ENCODE measurements at places on chromosomes 11 and 22.

GRCh38 chr11:9840460-9841004, 176.7 kb downstream of the SWAP70 start:
- no peak for DNase-seq

DNA sequence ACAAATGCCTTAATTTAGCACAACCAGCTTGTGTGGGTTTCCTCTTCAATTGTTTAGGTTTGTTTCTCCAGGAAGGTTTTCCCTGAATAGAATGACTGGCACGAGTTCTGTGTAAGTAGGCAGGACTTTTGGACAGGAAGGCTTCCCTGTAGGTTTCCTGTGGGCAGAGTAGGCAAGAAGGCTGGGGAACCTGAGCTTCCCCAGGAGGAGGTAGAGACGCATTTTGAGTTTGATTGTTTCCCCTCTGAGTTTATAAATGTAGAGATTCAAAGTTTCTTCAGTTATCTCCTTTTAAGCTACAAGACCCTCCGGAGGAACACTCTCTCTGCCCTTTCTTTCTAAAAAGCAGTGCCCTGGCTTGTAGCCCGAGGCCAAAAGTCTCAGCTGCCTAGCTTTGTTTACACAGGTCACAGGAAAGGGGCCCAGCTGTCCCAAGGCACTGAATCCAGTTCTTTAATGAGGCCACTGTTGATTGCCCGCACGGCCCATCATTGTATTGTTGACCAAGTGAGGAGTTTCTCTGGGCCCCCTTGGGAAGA, 66.6 kb upstream of the RDX start:
- no peak for DNase-seq

- DNase-seq: no peak
Observed at GRCh38 chr11:56375324-56375723, at the start of gene OR8U1. Gene OR8U1 (plus strand): TSS chr11:56375624. CDS start chr11:56375624, 0 bp downstream.

DNA sequence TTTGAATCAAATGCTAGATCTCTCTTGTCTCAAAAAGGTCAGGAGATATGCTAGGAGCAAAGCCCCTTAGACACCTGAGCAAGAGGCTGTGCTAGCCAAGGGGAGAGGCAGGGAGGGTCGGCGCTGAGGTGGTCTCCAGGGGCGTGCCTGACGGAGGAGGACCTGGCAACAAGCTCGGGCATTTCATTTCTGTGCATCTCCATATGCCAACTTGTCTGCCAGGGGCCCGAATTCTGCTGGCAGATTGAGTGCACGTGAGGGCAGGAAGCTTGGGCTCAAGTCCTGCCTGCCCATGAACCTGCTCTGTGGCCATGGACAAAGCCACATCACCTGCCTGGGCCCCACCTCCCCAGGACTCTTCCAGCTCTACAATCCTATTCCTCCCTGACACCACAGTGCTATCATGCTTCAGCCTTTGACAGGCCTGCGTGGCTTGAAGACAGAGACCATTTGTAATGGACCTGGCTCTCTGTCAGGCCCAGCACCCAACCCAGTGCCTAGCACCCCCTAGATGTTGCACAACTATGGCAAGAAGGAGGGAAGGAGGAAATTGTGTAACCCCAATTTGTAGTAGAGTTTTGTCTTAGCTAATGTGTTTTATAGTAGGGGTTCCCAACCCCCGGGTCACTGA, 16.3 kb upstream of the VSIG10L2 start:
- DNase-seq: no peak

DNA sequence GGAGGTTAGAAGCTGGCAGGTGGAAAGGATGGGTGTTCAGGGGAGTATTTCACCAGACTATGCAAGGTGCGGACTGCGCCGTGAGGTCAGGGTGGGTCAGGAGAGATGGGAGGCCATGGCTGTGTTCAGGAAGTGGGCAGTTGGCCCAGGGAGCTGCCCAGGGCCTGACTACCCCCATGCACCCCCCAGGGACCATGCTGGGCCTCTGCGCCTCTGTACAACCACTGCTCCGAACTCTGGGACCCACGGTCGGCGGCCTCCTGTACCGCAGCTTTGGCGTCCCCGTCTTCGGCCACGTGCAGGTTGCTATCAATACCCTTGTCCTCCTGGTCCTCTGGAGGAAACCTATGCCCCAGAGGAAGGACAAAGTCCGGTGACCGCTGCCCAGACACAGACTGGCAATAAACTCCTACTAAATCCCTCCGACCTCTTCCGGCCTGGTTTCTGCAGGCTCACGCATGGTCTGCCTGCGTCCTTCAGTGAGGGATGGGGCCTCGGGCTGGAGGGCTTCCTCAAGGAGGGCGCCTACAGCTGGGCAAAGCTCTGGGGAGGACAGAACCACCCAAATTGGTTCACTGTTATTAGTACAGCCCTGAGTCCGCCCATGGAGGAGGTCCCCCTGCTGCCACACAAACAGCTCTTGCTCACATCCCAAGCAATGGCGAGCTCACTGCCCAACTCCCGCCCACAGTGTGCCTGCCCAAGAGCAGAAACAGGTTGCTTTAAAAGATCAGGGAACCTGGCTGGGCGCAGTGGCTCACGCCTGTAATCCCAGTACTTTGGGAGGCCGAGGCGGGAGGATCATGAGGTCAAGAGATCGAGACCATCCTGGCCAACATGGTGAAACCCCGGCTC, 4.2 kb downstream of the PHLDA2 start:
- no peak for DNase-seq

DNA sequence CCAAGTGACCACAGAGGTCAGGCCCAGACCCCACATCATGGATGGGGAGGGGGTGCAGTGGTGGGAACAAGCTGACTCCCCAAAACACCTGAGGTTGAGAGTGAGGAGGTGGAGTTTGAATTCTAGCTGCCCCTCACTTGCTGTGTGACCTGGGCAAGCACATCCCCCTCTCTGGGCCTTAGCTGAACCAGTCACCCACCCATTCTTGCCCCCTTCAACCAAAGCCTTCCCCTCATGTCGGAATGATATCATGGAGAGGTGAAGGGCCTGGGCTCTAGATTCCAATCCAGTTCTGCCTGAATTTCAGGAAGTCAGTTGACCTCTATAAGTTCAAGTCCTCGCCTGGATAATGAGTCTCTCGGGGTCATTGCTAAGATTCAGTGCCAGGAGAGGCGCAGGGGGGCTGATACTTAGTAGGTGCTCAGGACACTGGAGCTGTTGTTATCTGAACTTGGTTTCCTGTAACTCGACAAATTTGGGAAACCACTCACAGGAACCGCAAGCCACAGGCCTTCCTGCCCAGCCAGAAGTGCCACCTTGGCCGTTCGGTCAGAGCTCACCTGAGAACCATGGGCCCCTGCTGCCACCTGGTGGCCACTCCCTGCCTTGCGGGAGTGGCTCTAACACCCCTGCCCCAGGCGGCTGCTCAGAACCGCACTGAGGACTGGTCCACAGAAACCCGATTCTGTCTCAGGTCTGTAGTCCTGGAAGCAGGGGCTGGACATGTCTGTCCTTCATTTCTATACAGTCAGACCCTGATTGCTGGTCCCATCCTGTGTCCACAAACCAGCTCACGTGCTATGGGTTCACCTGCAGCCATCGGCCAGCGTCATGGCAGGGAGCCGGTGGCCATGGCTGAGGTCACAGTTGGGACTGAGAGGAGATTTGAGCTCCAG, 6.9 kb downstream of the CDC42EP1 start:
- DNase-seq: peak; percentile 64

DNA sequence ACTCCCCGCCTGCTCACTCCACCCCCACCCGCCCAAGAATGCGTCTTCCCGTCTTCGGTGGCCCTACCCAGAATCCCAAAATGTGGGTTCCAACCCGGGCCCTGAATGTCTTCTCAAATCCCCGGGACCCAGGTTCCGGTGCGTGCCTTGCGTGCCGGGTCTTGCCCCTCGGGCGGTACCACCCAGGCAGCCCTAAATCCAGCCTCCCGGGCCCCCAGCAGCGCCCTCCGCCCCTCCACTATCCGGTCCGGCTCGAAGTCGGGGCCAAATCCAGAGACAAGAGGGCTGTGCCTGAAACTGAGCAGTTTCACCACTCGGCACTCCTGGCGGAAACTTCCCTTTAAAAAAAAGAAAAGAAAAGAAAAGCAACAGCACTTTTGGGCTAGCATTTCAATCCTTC, 16.3 kb upstream of the CCT8L2 start:
- no peak for DNase-seq

Measured in NCI-H2171 (cell line).